NCI-H1092 treated with DMSO at 0.1 percent for 48 hours (cell line): ENCODE measurements at places on chromosomes 12 and 14.

DNA sequence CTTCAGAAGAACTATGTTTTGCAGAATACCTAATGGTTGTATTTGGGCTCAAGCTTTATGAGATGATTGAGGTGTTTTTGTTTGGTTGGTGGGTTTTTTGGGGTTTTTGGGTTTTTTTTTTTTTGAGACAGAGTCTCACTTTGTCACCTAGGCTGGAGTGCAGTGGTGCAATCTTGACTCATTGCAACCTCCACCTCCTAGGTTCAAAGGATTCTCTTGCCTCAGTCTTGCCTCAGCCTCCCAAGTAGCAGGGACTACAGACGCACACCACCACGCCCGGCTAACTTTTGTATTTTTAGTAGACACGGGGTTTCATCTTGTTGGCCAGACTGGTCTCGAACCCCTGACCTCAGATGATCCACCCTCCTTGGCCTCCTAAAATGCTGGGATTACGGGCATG, 39.6 kb downstream of the ARL1 start:
- no peak for DNase-seq

DNA sequence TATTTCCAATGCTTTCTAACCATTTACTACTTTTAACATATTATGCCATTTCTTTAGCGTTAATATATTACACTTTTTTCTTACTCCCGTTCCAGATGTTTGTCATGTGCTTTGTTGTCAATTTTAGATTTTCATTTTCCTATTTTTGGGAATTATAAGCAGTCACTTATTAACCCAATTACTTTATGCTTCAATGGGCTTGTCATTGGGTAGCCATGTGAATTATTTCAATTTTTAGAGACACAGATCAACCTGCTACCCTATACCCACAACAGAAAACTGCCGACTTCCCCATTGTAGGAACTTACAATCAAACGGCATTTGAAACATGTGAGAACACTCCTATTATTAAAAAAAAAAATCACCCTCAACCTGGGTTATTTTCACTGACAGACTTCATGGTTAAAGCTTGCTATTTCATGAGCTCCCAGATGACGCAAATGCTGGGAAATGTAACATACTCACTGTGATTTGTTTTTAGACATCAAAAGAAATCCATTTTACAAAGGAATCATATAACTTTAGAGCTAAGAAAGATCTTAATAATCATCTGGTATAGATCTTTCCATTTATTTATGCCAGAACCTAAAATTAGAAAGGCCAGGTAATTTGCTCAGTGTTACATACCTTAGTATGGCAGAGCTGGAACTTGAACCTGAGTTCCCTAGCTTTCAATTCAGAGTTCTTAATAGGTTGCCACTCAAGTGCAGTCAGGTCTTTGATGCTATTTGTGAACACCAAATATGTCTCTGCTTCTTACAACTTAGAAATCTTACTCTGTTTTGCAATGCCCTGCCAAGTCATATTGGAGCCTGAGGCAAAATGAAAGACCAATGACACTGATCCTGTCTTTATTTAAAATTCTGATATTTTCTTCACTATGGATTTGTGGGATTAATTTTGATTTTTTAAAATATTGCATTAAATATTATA, 340.4 kb downstream of the RAD51B start:
- DNase-seq: no peak

GRCh38 chr14:26926585-26926984, 328.8 kb upstream of the NOVA1 start:
- DNase-seq: no peak

GRCh38 chr12:12008232-12008850, 62.4 kb upstream of the BCL2L14 start:
- DNase-seq: no peak

GRCh38 chr14:73295198-73295796, 58.0 kb downstream of the PAPLN start:
- peak; percentile 36 for DNase-seq

- no peak for DNase-seq
Measured at GRCh38 chr12:98743362-98743953, 98.4 kb downstream of the APAF1 start.

DNA sequence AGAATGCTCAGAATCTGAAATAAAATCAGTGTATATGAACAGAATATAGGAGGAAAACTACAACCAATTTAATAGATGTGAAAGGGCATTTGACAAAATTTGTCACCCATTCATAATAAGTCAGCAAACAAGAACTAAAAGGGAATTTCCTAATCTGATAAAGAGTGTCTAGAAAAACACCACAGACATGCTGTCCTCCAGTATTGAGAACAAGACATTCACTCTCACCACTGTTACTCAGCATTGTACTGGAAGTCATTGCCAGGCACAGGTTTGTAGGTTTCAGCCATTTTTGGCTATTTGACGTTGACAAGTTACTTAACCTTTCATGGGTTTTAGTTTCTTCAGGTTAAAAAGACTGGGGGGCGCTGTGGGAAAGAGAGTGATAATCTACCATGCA, 13.2 kb downstream of the EIF2S1 start:
- DNase-seq: no peak

DNA sequence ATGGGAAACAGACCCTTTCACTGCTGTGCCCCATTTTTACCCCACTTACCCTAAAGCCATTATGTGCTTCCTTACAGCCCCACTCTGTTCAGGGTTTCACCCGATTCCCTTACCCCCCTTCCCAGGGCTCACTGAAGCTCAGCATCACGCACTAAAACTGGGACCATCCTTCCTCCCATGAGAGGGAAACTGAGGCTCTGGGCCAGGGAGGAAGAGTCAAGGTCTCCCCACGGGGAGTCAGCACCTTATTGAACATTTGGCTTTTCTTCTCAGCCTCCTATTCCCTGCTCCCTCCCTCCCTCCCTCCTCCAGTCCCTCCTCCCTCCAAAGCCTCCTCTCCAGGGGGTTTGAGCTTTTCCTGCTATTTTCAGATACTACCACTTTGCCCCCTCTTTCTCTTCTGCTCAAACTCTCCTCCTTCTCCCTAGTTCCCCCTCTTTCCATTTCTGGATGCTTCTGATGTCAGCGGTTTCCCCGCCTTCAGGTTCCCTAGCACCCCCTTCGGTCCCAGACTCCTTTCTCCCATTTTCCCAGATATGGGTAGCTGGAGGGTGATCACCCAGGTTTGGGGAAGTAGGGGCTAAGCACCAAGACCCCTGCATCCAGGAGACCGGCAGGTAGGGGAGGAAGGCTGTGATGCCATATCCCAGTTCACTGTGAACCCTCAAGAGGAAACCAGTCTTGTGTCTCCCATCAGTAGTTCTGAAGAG, 960 bp downstream of the GPR162 start:
- DNase-seq: no peak

GRCh38 chr12:116884871-116885270, 3.6 kb upstream of the HRK start:
- DNase-seq: no peak

- no peak for DNase-seq
Measured at GRCh38 chr12:21559855-21560569, 33.9 kb downstream of the SPX start.

- DNase-seq: no peak
Measured at GRCh38 chr12:48441069-48441468, 31.3 kb upstream of the ANP32D start.

DNA sequence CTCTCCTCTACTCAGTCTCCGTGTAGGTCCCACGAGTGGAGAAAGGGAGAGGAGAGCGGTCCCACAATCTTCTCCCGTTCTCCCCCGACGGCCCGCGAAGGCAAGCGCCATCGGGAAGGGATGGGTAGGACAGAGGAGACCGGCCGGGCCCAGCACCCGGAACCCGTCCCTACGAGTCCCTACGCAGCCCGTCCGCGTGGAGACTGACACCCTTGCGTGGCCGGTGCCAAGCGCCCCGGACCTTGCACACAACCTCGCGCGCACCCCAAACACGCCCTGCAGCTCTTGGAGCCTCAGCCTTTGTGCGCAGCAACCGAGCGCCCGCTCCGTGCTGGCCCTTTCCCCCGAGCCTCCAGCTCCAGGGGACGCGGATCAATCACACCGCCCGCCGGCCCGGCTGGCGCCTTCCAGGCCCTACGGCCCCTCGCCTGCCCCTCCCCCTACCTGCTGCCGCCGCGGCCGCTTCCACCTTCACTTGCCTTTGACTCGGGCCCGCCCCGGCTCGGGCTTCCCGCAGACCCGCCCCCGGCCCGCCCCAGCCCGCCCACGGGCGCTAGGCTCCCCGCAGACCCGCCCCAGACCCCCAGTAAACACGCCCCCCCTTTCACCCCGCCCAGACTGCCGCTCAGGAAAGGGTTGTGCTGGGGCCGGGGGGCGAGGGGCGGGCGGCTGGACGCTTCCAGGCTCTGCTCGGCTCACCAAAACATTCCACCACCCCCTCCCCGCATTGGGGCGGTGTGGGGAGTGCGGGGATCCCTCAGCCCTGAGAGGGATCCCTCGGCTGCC, at the start of gene NDRG2:
NDRG2 (minus strand) TSS at position 477 of the 786 bp plus-strand sequence. CDS start 1,746 bp downstream, outside the sequence.
- peak; percentile 25 for DNase-seq

DNA sequence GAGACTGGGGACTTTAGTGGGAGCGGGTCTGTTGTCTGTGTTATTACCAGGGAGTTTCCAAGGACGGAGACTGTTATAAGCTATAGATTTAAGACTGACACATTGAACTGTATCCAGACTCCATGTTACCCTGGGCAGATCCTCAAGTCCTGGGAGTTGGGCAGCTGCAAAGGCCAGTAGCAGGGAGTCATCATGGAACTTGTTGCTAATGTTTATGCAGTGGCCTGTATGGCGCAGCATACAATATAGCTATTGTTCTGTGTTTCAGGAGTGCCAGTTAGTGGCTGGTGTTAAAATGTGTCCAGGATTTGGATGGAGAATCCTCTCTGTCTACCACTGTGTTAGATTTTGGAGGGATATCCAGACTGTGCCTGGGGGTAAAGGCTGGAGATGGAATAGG, 31.7 kb downstream of the SMOC1 start:
- no peak for DNase-seq

DNA sequence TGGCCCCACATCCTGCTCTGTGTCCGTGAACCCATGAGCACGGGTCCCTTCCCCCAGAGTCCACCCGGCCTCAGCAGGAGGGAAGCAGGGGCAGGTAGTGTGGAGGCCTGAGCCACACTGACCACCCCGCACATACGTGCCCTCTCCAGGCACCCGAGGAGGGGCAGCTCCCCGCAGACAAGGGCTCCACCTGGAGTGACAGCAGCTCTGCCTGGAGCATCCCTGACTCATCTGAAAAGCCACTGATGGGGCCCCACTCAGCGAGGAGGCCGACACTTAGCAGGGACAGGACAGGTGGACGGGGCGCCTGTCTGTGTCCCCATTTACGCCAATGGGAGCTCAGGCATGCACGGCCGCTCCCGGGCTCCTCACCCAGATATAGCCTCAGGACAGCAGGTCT, 237.6 kb upstream of the SFSWAP start:
- DNase-seq: no peak

DNA sequence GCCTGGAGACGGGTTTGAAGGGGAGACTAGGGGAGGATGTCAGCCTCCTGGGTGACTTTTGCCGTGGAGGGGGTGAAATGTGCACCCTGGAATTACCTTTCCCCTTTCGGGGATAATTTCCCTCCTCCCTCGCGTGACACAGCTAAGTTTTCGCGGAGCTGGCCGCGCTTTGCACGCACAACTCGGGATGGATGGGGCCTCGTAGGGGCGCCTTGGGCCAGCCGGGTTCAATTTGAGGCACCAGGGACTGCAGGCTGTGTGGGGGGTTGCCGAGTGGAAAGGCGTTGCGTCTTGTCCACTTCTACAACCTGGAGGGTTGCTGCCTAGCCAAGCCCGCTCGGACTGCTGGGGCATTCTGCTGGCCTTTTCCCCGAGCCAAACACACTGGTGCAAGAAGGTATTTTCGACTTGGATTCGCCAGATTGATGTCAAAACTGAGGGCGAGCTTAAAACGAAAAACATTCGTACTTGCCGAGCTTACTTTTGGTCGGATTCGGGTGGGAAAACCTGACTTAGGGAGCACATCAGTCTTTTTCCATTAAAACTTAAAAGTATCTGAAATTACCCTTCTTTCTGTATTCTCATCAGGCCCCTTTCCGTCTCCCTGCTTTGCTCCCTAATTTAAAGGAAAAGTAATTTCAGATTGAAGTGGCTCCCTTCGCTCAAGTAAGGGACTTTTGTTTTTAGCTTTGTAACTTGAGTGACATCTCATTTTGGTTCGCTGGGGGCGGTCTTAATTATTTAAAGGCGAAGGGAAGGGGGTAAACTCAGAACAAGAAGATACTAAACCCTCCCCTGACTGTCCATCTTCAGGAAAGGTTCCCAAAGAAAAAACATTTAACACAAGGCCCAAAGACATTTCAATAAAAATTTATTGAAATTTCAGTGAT, 14.3 kb downstream of the TBX3 start:
- DNase-seq: no peak

DNA sequence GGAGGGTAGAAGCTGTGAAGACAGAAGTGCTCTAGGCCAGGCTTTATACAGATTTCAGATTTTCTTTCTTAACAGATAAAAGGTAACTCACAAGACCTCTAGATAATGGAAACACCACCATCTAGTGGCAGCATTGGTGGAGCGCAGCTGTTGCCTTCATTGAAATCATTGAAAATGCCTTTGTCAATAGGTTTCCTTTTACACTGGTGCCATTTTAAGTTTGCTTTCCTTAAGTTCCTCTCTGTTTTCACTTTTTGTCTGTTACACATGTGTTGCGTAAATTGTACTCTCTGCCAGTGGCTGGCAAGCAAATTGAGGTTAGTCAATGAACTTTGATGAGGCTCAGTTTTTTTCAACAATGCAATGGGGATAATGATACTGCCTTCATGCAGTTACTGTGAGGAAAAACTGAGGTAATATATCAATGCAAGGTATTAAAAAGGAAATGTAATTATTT, 31.1 kb downstream of the ALDH1L2 start:
- peak; percentile 57 for DNase-seq

DNA sequence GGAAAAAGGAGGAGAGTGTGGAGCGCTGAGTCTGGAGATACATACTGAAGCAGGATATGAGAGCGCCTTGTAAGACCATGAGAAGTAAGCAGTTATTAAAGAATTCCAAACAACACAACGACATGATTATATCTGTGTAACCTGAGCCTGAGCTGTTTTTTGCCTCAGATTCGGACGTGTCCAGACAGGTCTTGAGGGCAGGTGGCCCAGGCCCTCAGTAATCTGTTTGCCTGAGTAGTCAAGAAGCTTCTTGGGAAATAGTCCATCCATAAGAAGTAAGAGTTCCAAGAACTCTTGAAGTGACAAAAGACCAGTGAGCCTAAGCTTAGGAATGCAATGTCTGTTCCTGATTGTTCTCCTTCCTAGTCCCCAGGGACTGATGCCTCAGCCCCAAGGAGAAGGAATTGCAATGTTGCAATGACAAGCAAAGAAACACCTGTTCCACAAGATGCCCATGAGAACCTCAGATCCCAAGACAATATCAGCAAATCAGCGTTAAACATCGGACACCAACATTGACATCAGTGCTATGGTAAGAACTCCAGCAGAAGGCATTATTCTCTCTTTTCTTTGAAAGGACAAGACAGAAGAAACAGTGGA, 34.7 kb upstream of the ADAMTS20 start:
- no peak for DNase-seq

DNA sequence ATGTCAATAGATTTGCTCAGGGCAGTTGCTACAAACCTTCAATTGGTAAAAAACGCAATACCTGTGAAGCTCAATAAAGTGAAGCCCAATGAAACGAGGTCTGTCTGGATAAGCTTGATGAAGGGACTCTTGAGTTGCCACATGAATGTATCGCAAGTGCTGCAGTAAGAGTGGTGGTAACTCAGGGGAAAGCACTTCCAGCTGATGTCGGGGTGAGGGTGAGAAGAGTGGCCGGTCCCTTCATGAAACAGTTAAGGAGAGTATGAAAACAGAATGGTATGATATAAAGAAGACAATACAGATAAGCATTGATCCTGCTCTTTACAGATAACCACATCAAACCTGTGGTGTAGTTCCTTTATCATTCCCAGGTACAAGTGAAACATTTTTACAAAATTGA, 83.4 kb upstream of the EVL start:
- DNase-seq: no peak
